ENCODE measurements at places on chromosomes 13 and 19.

DNA sequence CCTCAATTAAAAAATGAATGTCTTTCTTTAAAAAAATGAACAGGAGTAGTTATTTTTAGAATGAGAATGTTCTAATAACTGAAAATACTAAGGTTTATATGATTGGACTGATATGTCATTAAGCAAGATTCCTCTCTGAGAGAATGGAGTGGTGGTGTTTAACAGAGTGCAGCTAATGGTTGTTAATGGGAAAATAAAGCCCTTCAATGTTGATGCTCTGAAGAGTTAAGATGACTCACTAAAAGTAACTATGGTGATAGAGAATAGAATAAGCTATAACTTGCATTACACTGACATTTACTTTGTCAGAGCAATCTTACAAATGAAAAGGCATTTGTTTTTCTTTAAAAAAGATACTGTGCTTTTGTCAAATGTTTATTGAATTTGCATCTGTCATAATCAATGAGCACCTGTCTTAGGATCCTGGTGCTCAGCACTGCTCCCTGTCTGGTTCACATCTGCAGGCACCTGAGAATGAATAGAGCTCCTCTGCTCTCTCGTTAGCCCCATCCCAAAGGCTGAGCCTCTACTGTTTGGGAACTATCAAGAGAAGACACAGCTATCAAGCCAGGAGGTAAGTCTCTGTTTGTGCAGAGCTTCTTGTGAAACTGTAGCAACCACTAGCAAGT, 15.1 kb downstream of the PABPC3 start:
- peak; percentile 71 for DNase-seq

DNA sequence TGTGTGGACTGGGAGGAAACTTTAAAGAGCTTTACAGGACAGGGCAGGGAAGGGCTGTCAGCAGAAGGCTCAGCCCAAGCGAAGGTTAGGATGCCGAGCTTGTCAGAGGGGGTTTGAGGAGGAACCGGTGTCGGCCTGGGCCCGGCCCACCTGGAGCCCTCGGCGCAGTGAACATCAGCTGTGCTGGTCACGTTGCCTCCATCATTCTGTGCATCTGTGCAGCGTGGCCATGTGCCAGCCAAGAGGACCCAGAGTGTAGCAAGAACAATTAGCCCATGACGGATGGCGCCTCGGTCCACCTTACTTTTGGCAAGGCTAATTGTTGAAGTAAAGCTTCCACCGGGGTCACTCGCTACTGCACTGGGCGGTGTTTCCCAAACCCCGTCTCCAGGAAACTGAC, 161.4 kb downstream of the PTPRS start:
- DNase-seq, result no peak

DNA sequence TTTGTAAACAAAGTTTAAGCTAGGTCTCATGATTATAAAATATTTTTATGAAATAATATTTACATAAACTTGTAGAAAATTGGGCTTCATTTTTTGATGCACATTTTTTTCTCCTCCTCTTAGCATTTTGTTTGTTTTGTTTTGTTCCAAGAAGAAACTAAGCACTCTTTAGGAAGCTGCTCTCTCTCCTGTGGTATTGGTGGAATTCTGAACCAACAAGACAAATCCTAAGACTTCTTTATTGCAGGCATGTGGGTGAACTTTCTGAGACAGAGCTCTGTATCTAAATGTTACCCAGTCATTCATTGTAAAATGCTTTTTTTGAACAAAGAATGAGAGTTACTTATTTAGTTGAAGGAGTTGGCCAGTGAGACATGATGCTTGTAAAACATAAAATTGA, 39.3 kb downstream of the LMO7 start:
- DNase-seq, result no peak

GRCh38 chr13:100825557-100825956, 151.0 kb upstream of the TMTC4 start:
- no peak for DNase-seq

DNA sequence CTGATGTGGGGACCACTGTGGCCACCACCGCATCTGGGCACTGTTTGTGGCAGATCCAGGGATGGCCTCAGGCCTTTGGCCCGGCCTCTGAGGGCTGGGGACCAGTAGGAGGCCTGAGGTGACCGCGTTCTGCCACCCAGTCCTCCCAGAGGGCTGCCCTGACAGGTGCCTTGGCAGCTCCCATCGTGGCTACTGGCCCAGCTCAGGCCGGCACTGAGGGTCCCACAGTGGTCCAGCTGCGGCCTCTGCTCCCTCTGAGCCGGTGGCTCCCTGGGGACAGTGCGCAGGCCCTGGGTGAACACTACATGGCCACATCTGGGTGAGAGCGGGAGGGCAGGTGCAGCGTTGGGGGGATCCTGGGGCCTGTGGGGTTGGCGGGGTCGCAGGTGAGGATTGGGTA, 61.9 kb downstream of the KDM4B start:
- DNase-seq, result no peak

DNA sequence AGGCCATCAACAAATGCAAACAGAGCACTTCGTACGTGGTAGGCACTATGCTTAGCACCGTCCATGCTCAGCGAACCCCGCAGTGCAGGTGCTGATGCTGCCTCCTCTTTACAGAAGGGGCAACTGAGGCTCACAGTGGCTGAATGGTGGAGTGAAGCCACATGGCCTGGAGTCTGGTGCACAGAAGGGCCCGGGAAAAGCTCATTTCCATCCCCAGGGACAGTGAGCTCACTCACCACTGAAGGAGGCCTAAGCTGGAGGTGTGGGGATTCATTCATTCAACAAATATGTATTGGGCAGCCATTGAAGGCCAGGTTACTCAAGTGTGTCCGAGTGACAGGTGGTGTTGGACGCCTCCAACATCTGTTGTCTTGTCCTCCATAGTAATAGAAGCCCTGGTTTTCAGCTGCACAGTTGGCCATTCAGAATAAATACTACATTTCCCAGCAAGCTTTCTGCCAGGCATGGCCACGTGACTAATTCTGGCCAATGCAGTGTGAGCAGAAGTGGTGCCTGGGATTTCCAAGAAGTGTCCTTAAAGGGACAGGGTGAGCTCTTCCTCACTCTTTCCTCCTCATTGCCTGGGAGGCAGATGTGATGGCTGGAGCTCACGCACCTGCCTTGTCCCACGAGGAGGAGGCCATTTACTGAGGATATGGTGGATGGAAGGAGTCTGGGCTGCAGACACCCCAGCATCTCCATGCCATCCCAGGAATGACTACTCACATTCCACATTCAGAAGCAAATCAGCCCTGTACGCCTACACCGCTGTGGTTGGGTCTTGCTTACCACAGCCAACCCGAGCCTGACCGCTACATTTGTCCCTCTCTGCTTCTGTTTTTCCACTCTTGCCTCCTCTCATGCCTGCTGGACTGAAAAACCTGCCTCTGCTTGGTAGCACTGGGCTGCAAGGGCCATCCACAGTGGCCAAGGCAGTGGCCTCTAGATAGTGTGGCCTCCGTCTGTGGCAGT, 2.3 kb upstream of the ZNRF4 start:
- no peak for DNase-seq

DNA sequence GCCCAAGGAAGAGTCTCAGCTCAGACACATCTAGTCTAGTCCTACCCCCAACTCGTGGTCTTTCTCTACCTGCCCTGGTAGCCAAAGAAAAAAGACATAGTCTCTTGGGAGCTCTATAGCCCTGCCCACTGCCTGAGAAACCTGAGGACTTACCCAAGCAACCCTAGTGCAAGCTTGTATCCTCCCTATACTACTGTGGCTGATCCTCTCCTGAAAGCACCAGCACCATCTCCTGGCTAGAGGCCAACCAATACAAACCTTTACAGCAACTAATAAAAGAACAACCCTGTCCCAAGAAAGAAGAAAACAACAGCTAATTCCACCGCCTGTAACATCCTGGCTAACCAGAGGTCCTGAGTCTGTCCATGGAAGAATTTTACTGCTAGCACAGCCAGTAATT, 532.4 kb downstream of the SLITRK6 start:
- no peak for DNase-seq

GRCh38 chr19:52923778-52924593, 758 bp upstream of the ZNF888 start:
- no peak for DNase-seq

GRCh38 chr19:38149661-38150061, 74.4 kb downstream of the DPF1 start:
- no peak for DNase-seq

DNA sequence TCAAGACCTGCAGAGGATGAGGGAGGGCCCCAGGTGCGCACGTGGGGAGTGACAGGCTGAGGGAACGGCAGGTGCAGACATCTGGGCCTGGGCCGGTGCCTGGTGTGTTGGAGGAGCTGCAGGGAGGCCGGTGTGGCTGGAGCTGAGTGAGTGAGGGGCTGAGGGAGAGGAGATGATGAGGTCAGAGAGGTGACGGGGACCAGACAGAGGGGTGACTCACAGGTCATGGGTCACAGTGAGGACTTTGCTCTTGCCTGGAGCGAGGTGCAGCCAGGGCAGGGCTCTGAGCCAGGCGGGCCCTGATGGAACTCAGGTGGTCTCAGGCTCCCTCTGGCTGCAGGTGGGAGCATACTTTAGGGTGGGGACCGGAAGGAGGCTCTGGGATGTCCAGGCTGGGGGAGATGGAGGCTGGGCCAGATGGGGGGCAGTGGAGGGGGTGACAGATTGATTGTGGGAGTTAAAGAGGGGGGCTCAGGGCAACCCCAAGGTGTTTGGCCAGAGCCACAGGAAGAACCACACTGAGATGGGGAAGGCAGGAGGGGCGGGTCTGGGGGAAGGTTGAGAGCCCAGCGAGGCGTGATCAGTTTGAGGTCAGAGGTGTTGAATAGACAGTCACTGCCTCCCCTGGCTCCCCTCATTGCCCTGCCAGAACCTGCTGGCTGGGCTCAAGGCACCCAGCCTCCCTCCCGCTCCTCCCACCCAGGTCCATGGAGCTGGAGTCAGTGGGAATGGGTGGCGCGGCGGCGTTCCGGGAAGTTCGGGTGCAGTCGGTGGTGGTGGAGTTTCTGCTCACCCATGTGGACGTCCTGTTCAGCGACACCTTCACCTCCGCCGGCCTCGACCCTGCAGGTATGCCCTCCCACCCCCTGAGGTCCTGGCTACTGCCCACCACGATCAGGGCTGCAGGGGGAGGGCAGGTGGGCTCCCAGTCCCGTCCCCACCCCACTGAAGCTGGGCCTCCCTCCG, 8.4 kb downstream of the ARHGAP33 start:
- DNase-seq, result no peak

- peak; percentile 0 for DNase-seq
These were observed 484.2 kb upstream of the SLITRK1 start for GRCh38 chr13:84366506-84366905.

DNA sequence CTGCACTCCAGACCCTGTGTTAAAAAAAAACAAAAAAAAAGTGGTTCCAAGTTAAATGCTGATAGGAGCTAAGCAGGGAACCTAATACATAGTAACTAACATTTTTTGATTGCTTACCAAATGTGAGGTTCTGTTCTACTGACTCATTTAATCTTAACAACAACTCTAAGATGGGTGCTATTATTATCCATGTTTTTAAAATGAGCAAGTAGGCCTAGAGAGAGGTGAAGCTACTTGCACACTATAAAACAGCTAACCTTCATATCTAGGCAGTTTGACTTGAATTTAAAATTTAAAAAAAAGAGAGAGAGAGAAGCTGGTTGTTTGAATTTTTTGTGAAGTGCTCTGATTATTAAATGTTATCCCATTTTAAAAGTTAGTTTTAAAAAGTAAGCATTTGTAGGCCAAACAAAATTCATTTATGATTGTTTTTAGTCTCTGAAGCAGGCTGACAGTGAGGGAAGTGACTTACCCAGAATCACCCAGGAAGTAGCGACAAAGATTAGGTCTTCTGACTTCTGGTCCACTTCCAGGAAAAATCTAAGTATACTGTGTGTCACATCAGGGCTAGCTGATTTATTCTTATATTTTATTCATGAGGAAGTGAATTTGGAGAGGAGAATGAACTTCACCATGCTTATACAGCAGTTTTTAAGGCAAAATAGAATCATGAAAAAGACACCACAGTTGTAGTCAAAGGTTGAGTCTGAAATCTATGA, 2.4 kb downstream of the SIGLECL1 start:
- no peak for DNase-seq

DNA sequence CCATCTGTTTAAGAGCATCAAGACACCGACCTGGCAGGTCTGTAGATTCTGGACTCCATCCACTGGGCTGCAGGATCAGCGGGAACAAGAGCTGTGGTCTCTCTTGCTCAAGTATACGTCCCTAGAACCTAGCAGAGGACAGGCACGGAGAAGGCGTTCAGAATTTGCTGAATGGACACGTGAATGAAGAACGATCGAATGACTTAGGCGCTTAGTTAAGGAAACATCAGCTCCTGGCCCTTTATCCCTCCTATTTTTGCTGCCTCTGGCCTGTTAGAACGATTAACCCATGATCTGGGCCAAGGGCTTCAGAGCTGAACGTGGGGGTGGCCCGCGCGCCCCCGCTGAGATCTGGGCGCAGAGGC, 953 bp downstream of the DZIP1 start:
- DNase-seq, result peak; percentile 44

- no peak for DNase-seq
These were observed 64.8 kb downstream of the IPO5 start for GRCh38 chr13:98018293-98018692.

- DNase-seq, result no peak
These were observed 7.4 kb upstream of the SIGLEC11 start for GRCh38 chr19:49968279-49968922.

GRCh38 chr19:44401139-44402115, at the start of gene ZNF285:
TSS of gene ZNF285 (minus strand) at chr19:44401608. CDS start at chr19:44397213, 4,395 bp downstream.
- peak; percentile 92 for DNase-seq

DNA sequence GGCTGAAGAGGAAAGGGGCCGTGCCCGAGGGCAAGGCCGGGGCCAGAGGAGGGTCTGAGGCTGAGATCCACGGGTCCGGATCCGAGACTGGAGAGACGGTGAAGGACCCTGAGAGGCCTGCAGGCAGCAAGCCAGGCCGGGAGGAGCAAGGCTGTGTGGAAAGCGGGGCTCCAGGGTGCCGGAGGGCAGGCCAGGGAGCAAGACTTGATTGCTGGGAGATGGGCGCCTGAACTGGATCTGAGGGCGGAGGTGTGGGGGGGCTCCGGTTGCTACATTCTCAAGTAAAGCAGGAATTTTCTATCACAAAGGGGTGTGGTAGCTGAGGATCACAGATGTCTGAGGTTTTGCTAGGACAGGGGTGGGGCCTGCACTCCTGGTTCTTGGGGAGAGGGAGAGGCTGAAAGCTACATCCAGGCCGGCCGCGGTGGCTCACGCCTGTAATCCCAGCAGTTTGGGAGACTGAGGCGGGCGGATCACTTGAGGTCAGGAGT, 3.8 kb downstream of the MAMSTR start:
- DNase-seq, result no peak

GRCh38 chr13:101846701-101847100, 394.2 kb downstream of the ITGBL1 start:
- DNase-seq, result no peak

- DNase-seq, result peak; percentile 6
These were observed 40.3 kb downstream of the DEDD2 start for GRCh38 chr19:42176990-42177685.
